Hematopoietic multipotent progenitor cell treated with erythropoietin and hydrocortisone succinate and interleukin-3 and kit ligand, for 6 days (in vitro differentiated cells): ENCODE measurements at places on chromosomes 5 and 9.

DNA sequence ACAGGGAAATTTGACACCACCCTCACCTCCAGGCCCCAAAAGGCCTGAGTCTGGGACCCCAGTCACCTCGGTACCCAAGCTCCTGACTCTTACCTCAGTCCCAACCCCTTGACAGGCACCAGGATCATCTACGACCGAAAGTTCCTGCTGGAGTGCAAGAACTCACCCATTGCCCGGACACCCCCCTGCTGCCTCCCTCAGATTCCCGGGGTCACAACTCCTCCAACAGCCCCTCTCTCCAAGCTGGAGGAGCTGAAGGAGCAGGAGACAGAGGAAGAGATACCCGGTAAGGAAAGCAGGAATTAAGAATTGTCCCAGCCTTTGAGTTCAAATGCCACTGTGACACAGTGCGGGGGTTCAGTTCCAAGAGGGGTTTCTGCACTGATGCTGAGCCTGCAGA, 1.3 kb downstream of the EIF4EBP3 start:
- DNase-seq, result no peak

GRCh38 chr5:143085319-143085917, 315.2 kb downstream of the ARHGAP26 start:
- DNase-seq, result no peak

GRCh38 chr9:75054368-75055001, 26.4 kb upstream of the CARNMT1 start:
- no peak for DNase-seq

GRCh38 chr5:91179018-91179417, 204.1 kb downstream of the ARRDC3 start:
- DNase-seq, result no peak

GRCh38 chr5:144778561-144778960, 607.9 kb downstream of the KCTD16 start:
- DNase-seq, result no peak

DNA sequence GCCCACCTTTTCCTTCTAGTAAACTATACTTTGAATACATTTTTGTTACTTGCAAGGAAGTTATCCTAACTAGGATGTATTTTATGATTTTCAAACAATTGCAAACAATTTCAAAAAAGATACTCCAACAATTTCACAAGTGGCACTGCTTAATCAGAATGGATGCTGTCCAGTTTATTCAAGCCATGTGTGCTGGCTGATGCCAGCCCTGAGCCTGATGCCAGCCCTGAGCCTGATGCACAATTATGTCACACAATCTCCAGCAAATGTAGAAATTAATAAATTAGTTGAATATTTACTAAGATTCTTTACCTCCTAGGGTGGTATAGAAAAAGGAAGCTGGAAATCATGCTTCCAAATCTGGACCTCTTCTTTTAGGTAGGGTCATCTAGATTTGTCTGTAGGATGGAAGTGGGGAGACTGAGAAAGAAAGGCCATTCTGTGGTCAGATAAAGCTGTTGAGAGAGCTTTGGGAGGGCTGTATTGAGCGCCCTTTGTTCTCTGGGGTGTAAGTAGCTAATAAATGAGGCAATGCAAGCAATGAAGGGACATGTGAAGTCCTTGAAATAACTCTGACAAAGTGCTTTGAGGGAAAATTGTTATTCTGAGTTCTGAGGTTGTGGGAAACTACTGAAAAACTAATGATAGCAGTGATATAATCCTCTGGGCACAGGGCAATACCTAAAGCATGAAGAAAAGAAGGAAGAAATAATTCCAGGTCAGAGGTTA, 5.8 kb upstream of the C6 start:
- no peak for DNase-seq
